ENCODE measurements at places on chromosomes 4 and X.

GRCh38 chr4:186900232-186900900, 176.7 kb upstream of the FAT1 start:
- DNase-seq: peak; percentile 83

DNA sequence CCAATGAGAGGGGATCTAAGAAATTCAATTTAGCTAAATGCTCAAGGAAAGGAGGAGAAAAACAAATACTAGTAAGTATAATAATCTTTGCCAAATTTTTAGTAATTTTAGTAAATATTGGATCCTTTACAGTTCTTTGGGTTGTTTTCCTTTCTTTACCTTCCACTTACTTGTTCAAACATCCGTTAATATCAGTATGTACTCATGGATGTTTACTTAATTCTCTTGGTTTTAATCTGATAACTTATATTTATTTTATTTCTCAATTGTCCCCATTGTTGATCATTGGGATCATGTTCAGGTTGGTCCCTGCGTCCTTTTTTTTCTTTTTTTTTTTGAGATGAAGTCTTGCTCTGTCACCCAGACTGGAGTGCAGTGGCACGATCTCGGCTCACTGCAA, 46.9 kb downstream of the SPIN2B start:
- DNase-seq: no peak

DNA sequence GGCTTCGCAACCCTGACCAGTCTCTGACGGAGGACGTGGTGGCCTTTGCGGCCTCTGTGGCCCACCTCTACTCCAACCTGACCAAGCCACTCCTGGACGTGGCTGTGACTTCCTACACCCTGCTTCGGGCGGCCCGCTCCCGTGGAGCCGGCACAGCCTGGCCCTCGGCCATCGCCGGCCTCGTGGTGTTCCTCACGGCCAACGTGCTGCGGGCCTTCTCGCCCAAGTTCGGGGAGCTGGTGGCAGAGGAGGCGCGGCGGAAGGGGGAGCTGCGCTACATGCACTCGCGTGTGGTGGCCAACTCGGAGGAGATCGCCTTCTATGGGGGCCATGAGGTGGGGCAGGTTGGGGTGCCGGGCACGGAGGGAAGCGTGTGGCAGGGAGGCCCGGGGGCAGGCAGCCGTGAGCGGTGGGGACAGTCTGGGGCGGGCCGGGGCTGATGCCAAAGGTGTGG, 1.2 kb downstream of the ABCD1 start:
- no peak for DNase-seq

GRCh38 chrX:37745354-37745753, 34.5 kb upstream of the CYBB start:
- peak; percentile 59 for DNase-seq

DNA sequence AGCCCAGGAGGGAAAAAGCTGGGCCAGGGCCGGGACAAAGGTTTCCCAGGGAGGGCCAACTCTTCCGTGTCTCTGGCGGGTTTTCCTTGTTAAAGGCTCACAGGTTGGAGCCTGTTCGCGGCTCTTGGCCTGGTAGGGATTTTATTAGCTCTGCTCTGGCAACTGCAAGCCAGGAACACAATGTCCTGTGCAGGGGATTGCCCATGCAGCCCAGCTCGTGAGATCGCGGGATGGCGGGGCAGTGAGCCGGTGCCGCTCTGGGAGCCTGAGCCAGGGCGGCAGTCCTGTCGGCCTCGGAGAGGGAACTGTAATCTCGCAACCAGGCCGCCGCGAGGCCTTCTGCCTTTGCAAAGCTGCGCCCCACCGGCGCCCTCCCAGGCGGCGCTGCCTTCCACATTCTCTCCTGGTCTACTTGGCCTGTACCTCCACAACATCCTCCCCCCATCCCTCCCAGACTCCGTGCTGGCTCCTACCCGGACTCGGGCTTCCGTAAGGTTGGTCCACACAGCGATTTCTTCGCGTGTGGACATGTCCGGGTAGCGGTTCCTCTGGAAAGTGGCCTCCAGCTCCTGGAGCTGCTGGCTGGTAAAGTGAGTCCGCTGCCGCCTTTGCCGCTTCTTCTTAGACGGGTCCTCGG, 2.1 kb downstream of the PITX2 start:
- DNase-seq: no peak

DNA sequence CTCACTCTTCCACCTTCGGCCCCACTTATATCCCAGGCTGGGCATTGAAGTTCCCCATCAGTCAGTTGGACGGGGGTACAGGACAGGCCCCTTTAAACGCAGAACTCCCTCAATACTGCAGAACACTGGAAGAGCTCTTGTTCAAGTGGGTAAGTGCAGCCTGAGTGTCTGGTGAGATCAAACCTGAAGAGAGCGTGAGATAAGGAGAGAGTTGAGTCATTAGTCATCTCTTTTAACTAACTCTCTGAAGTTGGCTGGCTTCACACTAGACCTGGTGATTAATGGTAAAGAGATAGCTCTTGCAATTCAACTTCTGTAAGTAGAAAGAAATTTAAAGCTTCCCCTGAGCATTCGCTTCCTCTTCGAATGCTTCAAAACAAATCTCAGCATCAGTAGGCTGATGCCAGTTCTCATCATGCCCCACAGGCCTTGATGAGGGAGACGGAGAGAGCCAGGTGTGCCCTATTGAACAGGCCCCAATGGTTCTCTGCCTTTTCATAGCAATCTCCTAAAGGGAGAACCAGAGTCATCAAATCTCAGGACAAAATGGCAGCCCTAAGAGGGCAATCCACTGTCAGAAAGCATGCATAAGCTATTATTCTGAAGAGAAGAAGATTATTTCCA, 41.0 kb upstream of the JADE1 start:
- DNase-seq: peak; percentile 63

- DNase-seq: no peak
Measured at GRCh38 chr4:15237648-15238230, 190.1 kb upstream of the C1QTNF7 start.

DNA sequence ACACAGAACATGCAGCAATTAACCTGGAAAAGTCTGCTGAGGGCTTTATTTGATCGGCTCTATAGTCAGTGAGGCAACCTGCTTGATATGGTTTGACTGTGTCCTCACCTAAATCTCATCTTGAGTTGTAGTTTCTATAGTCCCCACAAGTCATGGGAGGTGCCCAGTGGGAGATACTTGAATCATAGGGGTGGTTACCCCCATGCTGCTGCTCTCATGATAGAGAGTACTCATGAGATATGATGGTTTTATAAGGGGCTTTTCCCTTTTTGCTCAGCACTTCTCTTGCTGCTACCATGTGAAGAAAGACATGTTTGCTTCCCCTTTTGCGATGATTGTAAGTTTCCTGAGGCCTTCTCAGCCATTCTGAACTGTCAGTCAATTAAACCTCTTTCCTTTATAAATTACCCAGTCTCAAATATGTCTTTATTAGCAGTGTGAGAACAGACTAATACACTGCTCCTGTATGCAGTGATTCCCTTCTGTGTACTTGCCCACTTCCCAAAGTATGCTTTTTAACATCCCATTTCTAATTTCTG, 78.2 kb downstream of the NPFFR2 start:
- no peak for DNase-seq

GRCh38 chr4:188811121-188811520, 671.9 kb downstream of the TRIML1 start:
- DNase-seq: no peak

- peak; percentile 49 for DNase-seq
Measured at GRCh38 chrX:152915541-152916241, 17.8 kb downstream of the ZNF185 start.

GRCh38 chr4:7823416-7823824, 116.2 kb downstream of the AFAP1 start:
- no peak for DNase-seq

DNA sequence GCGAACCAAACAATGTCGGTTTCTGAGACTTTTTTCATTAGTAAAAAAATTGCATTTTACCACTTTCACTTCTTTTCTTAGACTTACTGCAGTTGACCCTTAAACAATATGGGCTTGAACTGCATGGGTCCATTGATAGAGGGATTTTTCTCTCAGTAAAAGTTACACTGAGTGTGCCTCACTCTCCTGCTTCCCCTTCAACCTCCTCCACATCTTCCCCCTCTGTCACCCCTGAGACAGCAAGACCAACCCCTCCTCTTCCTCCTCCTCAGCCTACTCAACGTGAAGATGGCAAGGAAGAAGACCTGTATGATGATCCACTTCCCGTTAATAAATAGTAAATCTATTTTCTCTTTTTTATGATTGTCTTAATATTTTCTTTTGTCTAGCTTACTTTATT, 43.4 kb downstream of the TEC start:
- no peak for DNase-seq

- DNase-seq: no peak
Measured at GRCh38 chr4:67755974-67756373, 1.8 kb upstream of the GNRHR start.

GRCh38 chrX:42869659-42870476, 91.9 kb upstream of the PPP1R2C start:
- DNase-seq: no peak

DNA sequence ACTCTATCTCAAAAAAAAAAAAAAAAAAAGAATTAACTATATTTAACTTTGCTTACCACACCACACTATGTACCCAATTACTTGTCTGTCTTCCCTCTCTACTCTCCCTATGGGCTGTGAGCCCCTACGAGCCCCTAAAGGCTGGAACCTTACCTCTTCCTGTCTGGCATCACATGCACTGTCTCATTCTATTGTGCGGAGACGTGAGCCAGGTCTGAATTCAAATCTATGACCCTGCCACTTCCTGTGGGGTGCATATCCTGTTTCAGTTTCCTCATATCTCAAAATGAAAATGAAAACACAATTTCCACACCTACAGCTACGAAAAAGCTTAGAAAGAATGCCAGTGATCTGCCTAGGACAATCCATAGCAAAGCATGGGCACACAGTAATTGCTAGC, 42.9 kb upstream of the HS3ST1 start:
- no peak for DNase-seq

Measured in fibroblast of skin of right biceps (primary cell).